Activated T-cell treated with anti-CD3 and anti-CD28 coated beads, Interleukin-2, amount 50 U/mL, for 48 hours (primary cell): ENCODE measurements at places on chromosomes 1 and 21.

- DNase-seq, result no peak
Observed at GRCh38 chr1:20087668-20088067, 17.7 kb downstream of the PLA2G5 start.

DNA sequence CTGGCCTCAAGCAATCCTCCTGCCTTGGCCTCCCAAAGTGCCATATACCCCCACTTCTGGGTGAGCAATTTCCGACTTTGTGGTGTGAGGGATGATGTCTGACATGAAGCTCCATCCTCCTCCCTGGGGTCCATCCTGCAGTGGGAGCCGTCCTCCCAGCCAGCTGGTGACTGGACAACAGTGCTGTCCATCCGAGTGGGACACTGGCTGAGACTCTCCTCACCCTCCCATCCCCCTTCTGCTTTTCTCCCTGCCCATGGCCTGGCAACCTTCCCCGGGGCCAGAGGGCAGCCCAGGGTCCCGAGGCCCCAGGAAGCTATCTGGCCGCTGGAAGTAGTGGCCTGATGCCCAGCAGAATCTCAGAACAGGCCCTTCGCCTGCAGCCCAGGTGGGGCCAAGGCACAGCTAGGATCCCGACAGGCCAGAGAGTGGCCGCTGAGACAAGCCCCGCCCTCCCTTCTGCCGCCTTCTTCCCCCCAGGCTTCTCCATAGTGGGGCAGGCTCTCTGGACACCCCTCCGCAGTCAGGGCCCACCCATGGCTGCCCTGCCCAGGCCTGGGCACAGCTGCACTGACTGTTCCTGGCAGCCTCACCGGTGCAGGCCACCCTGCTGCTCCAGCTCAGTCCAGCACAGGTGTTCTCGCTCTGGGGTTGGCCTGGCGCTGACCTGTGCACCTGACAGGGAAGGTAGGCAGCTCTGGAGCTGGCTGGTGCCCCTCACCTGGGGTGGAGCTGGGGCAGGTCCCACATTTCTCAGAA lies 8.4 kb upstream of the FAAP20 start:
- DNase-seq, result no peak

DNA sequence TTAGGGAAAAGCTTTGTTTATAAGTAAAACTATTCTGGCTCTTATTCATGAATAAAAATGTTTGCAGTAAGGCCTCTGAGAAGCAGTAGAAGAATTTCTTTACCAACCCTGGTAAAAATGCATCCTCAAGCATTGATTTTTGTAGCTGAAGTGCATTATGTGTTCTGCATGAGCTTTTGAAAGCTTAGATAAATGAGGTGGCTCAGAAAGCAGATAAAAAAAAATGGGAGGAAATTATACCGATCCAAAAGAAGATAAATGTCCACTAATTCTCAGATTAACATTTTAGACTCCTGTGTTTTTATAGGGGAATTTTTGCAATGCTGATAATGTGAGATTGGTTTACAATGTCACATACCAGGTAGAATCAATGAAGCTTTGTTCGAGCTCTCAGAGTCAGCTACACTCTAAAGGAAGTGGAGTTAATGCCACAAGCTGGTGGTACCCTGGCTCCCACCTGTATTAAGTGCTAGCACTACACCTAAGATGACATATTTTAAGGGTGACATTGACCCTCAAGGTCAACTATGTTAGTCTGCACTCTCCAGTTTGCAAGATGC lies 85.5 kb upstream of the SELENON start:
- DNase-seq, result no peak

- no peak for DNase-seq
Observed at GRCh38 chr1:202843081-202843480, 32.3 kb downstream of the PCAT6 start.

DNA sequence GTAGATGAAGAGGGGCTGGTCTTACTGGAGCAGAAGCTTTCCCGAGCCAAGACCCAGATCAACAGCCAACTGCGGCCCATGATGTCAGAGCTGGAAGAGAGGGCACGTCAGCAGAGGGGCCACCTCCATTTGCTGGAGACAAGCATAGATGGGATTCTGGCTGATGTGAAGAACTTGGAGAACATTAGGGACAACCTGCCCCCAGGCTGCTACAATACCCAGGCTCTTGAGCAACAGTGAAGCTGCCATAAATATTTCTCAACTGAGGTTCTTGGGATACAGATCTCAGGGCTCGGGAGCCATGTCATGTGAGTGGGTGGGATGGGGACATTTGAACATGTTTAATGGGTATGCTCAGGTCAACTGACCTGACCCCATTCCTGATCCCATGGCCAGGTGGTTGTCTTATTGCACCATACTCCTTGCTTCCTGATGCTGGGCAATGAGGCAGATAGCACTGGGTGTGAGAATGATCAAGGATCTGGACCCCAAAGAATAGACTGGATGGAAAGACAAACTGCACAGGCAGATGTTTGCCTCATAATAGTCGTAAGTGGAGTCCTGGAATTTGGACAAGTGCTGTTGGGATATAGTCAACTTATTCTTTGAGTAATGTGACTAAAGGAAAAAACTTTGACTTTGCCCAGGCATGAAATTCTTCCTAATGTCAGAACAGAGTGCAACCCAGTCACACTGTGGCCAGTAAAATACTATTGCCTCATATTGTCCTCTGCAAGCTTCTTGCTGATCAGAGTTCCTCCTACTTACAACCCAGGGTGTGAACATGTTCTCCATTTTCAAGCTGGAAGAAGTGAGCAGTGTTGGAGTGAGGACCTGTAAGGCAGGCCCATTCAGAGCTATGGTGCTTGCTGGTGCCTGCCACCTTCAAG lies 57.3 kb downstream of the LAMC2 start:
- no peak for DNase-seq

- DNase-seq, result no peak
Observed at GRCh38 chr21:35226968-35227744, 178.1 kb upstream of the RUNX1 start.

GRCh38 chr1:172450524-172450885 lies 6.6 kb upstream of the PIGC start:
- no peak for DNase-seq

DNA sequence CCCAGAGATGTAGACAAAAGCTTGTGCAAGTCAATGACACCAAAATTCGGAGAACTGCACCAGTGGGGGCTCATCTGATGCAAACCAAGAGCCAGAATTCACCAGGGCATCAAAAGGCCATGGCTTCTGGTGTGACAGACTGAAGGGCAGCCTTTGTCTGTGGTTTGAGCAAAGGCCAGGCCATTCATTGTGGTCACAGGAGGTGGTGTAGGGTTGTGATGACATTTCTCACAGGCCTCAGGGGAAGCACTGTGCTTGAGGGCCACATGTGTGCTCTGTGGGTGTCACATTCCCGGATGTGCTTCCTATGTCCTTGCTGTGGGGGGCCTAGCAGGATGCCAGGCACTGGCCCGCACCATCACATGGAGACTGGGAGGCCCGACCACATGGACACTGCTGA lies 22.5 kb upstream of the KCNE1 start:
- DNase-seq, result no peak

GRCh38 chr1:38454236-38454635 lies 405.3 kb downstream of the RRAGC start:
- no peak for DNase-seq

DNA sequence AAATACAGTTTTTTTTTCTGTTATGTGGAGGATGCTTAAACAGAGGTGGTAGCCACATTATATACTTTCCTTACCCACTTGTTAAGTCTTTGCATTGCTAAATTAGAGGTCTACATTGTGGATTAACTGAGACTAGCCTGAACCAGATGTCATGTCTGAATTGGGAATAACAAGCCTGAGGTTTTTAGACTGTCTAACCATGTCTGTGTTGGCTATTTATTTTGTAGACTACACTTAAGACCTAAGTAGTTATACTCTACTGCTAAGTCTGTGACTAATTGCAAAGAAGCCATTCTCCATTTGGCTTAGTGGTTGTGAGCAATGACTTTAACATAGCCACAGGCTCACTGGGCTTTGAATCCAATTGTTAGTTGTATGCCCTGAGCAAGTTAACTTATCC lies 45.4 kb downstream of the CDC14A start:
- DNase-seq, result no peak

DNA sequence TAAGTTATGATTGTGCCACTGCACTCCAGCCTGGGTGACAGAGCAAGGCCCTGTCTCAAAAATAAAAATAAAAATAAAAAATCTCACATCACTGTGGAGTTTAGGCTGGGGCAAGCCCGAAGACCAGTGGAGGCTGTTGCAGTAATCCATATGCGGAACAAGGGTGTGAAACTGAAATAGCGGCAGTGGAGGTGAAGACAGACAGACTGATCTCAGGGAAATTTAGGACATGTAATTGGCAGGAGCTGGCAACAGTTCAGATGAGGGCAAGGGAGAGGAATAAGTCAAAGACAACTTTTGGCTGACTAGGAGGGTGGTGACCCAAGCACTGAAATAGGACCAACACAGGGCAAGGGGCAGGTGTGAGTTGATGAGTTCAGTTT lies 8.4 kb downstream of the ARMH1 start:
- DNase-seq, result no peak

DNA sequence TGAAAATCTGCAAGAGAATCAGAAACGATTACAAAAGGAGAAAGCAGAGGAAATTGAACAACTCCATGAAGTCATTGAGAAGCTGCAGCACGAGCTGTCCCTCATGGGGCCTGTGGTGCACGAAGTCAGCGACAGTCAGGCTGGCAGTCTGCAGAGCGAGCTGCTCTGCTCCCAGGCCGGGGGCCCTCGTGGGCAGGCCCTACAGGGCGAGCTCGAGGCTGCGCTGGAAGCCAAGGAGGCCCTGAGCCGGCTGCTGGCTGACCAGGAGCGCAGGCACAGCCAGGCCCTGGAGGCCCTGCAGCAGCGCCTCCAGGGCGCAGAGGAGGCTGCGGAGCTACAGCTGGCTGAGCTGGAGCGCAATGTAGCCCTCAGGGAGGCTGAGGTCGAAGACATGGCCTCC lies 47.5 kb upstream of the DIP2A start:
- DNase-seq, result no peak

- DNase-seq, result no peak
Observed at GRCh38 chr1:46003315-46003714, 129.1 kb downstream of the PIK3R3 start.

DNA sequence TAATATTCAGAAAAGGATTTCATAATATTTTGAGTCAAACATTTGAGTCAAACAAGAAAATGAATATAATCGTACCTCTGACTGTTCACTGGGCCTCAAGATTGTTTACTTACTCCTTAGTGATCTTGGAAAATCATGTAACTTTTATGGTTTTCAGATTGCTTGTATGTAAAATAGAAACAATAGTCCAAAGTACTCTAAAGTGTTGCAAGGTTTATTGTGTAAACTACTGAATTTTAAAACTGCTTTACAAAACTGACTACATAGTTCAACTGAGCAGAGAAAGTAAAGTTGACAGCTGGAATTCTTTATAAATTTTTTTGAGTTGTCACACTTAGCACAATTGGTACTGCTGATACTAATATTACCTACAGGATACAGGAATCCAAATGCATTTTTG lies 931.0 kb downstream of the NCAM2 start:
- DNase-seq, result no peak

GRCh38 chr21:44303490-44303981 lies 3.7 kb downstream of the PFKL start:
- DNase-seq, result no peak

DNA sequence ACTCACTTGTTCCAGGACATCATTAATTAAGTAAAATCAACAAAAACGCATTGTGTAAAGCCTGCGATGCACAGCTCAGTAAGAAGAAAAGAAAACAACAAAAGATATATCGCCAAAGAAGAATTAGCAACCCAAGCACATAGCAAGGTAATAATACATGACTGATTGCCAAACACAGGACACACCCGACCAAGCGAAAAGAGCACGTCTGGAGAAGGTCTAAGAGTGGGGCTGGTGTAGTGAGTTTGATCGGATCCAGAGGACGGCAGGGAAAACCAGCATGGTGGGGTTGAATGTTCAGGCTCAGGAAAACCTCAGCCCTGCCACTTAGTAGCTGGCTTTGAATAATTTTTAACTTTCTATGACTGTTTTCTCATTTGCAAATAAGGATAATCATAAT lies 69.8 kb downstream of the JAK1 start:
- DNase-seq, result no peak

DNA sequence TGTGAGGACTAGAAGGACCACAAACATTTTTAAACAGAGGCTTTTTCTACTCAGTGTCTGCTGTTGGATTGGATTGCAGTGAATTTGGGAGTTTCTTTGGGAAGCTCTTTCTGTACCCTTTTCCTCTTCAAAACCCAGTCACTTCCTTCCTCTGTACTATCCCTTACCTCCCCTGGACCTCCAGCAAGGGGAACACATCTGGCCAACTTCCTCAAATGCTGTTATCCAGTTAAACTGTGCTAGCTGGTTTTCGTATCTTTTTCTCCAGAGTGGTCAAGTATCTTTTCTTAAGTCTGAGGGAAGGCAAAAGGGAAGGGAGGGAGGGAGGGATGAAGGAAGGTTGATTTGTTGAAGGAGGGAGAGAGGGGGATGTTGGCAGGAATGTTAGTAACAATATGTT lies 99.2 kb upstream of the TNR start:
- DNase-seq, result no peak

DNA sequence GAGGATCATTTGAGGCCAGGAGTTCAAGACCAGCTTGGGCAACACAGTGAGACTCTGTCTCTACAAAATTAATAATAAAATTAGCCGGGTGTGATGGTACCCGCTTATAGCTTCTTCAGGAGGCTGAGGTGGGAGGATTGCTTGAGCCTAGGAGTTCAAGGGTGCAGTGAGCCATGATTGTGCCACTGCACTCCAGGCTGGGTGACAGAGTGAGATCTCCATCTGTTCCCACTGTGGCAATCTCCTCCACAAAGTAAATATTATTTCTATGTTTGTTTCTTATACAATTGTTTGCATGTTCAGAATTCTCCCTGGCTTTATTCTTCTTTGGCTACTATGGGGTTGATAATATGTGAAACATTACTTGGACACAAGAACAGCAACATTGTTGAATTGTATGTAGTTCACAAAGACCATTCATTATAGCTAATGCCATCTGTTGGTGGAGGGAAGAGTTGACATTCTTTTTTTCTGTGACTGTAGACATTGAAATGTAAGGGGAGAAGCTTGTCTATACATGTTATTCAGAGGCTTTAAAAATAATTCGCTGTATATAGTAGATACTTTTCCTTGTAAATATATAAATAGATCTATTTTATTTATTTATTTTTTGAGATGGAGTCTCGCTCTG lies 47.8 kb upstream of the SRSF10 start:
- DNase-seq, result no peak
